Endothelial cell of umbilical vein (primary cell): ENCODE measurements at places on chromosomes 2 and 18. TPM values are rescaled to one million over a fixed set of nuclear protein-coding genes. Genes with fewer than 3 reads are reported as not detected.

DNA sequence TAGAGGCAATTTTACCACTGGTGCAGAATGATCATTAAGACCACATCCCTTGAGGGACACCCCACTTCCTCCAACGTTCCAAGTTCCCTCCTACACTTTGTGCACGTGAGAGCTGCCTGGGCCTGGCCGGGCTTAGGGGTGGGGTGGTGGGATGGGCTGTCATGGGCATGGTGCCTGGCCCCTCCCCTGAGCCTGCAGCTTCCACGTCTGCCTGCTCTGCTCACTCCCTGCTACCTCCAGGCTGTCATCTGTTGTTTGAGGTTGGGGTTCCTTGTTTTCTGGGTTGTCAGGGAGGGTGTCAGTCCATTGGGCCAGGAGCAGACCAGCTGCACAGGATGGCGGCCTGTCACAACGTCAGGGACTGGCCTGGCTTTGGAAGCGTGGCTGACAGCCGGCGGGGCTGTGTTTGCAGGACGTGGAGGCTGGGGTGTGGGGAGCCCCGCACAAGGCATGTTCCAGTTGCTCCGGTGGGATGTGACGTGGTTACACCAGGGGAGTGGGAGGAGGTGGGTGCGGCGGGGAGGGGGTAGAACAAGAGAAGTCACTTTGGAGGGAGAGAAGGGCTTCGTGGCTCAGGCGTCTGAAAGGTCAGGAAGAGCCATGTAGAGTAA lies 72.3 kb downstream of the RTP5 start:
- DNase-seq: no peak

DNA sequence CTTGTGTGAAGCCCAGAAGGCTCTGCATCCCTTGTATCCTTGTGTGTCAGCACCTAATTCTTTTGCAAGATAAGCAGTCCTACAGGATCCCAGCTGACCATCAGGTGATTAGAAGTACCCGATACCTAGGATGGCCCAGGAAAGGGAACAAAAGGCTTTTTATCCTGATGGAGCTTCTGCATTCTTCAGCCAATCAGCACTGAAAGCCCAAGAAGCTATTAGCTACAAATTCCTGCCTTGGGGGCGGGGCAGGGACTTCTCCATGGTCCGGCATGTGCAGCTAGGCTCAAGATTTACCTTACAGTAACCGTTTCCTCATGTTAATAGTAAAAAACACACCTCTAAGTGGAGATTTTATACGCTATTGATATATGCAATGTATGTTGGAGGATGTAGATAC lies 264.6 kb upstream of the THUMPD2 start:
- DNase-seq: no peak

DNA sequence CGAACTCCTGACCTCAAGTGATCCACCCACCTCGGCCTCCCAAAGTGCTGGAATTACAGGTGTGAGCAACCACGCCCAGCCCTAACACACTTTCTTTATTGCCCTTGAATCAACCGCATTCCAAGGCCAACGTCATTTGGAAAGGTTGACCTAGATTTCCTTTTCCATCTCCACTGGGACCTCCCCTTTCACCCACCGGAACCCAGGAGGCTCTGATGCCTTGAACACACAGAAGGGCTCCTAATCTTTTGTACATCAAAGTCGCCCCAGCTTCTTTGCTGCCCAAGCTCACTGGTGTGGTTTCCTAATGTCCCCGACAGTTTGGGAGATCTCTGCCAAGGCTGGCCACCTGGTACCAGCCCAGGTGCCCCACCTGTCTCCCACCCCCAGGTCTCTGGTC lies 46.2 kb upstream of the CAB39 start:
- DNase-seq: no peak

- peak; percentile 69 for DNase-seq
These were observed 86.9 kb downstream of the LIMS1 start for GRCh38 chr2:108621087-108621559.

PCARE gene
- not detected in 2 replicates for total RNA-seq

RNF152 gene
- 24.0 and 27.5 TPM in 2 replicates for total RNA-seq

RNF144A gene
- 19.7 and 28.8 TPM in 2 replicates for total RNA-seq
